ENCODE measurements at places on chromosomes 2 and 18.
A peak's percentile ranks its signal among the peaks of the same experiment; 100 is the strongest.

- no peak for DNase-seq
These were observed 57.3 kb downstream of the CCDC74A start for GRCh38 chr2:131584940-131585339.

DNA sequence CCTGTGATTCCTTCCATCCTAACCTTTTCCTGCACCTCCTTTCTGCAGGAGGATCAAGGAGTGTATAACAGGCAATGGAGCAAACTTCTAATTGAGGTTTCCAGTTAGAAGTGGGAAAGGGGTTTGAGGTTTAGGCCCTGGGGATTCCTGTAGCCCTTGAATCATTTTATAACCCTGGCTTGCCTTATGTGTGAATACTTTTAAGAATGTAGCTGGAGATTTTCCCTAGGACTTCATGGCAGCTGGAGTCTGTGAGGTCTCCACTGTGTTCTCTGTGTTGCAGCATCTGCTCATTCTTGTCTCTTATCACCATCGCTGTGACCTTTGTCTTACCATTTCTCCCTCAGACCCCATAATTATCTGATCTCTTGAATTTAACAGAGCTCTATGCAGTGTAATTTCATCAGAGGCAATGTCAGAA is 370.2 kb upstream of the SLC14A2 start:
- DNase-seq = no peak

DNA sequence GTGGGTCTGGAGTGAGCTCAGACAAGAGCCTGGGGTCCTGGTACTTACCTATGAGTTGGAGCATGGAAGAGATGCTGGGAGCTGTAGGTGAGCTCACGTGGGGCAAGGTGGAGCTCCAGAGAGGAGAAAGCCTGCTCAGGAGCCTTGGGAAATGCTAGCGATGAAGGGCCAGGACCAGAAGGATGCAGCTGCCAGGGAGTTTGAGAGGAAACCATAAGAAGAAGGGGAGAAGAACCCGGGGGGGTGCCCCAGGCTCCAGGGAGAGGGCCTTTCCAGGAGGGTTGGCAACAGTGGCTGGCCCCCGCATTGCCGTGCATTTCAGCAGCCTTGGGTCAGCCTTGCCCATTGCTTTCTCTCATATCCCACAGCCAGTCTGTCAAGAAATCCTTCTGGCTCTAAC is 268.7 kb downstream of the GLI2 start:
- no peak for DNase-seq

DNA sequence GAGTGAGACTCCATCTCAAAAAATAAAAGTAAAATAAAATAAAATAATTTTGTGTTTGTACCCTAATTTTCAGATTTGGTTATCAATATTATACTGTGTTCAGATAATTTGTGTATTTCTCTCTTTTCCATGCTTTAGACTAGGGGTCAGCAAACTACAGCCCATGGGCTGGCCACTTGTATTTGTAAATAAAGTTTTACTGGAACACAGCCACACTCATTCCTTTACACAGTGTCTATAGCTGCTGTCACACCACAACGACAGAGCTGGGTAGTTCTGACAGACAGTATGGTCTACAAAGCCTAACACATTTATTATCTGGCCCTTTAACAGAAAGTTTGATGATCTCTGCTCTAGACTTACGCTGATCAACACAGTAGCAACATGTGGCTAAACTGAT is 43.8 kb downstream of the SNORC start:
- no peak for DNase-seq

- no peak for DNase-seq
These were observed 25.2 kb upstream of the LCLAT1 start for GRCh38 chr2:30421604-30422443.

GRCh38 chr2:180312542-180312941 is 305.4 kb upstream of the CWC22 start:
- no peak for DNase-seq

- no peak for DNase-seq
These were observed 401.4 kb downstream of the NBAS start for GRCh38 chr2:15159751-15160177.

GRCh38 chr2:101693991-101694588 is 3.4 kb upstream of the MAP4K4 start:
- no peak for DNase-seq

DNA sequence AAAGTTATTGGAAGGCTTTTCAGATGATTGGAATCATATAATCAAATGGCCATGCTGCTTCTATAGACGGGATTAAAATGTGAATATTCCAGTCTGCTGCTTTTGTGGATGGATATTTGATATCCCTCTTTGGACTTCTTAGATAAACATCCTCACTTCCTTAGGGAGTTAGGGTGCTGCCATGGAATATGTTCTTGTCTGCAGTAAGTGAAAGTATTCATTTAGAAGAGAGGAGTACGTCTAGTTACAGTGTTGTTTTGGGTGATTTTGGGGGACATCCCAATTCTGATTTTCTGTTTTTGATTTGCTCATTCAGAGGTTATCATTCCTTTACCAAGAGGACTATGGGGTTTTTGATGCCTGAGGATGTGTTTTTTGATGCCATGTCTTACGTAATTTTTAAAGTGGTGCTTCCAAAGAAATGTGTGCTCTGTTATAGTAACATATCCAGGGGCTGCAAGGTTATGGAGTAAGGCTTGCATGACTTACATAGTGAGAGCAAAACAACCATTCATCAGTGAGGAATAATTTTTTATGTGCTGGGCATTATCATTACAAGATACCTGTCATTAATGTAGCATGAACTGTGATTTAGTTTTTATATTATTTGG is 33.6 kb downstream of the ASXL3 start:
- DNase-seq = no peak

GRCh38 chr2:176934869-176935415 is 277.7 kb upstream of the HNRNPA3 start:
- DNase-seq = no peak

DNA sequence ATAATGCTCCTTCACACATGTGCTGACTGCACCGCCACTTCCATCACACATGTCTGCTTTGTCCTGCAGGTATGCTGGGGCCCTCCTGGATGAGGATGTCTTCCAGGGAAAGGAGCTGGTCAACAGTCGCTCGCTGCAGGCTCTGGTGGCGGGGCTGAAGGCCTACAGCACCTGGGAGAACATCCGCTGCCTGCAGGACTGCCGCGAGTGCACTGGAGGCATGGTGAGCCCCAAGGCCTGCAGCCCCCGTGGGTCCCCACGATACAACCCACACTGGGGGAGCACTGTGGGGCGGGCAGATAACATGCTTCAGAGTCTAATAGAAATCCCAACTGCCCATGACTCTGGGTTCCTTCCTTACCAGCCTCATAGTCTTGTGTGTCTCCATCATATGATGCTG is 187.3 kb upstream of the BCL2L11 start:
- no peak for DNase-seq

- no peak for DNase-seq
These were observed 1355.4 kb downstream of the LRP1B start for GRCh38 chr2:140775411-140775810.

DNA sequence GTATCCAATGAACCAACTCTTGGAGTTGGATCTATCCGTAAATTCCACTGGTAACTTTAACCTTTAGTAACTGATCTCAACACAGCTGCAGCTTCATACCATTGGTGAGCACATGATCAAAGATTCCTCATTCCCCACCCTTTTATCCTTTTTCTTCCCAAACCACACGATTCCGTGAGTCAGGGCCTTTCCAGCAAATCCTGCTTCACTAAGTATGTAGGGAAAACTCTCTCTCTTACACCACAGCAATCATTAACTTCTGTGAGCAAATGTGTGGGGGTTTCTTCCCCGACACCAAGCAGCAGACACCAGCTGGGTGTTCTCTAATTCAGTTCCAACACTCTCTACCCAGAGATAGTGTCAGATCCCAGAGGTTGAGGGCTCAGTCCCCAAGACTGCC is 23.5 kb downstream of the ELP2 start:
- DNase-seq = no peak

GRCh38 chr18:48538531-48539405 is at the start of gene CTIF:
TSS of gene CTIF (plus strand) at chr18:48539031. CDS start at chr18:48619566, 80,535 bp downstream.
- DNase-seq = peak; percentile 29

GRCh38 chr18:21443776-21444464 is 156.6 kb downstream of the ESCO1 start:
- no peak for DNase-seq

Measured in activated T-cell treated with anti-CD3 and anti-CD28 coated beads for 1 hour (primary cell).